CD4-positive, alpha-beta T cell treated with Interleukin-17A for 4 hours (primary cell): ENCODE measurements at places on chromosomes 2 and 18.

- DNase-seq: no peak
Measured at GRCh38 chr2:19818543-19818942, 83.2 kb downstream of the TTC32 start.

- no peak for DNase-seq
Measured at GRCh38 chr18:41975284-41975683, 20.2 kb downstream of the PIK3C3 start.

DNA sequence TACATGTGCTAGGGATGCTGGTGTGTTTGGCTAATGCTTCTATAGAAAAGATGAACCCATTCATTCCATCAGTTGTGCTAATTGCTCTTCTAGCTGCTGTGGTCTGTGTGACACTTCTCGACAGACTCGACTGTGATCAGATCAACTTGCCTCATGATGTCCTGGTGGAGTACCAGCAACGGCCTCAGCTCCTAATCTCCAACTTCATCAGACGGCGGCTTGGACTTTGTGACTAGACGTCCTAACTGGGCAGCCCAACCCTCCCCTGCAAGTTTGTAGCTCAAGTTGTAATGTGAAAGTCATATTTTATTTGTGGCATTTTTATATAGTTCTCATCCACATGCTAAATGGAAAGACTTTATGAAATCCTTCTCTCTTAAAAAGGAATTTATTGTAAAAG lies 33.0 kb downstream of the UPP2 start:
- no peak for DNase-seq

- DNase-seq: no peak
Measured at GRCh38 chr2:127128445-127128904, 21.5 kb upstream of the BIN1 start.

- DNase-seq: no peak
Measured at GRCh38 chr18:68703326-68703725, 11.6 kb downstream of the TMX3 start.

- no peak for DNase-seq
Measured at GRCh38 chr18:74793746-74794145, 196.1 kb downstream of the ZNF407 start.
